ENCODE measurements at places on chromosomes 16 and 17. TPM values are rescaled to one million over a fixed set of nuclear protein-coding genes. Genes with fewer than 3 reads are reported as not detected.

Gene SYNRG
- total RNA-seq: 10.4 TPM

Gene TRAPPC1
- 95.3 TPM for total RNA-seq

GRCh38 chr17:57940653-57941329, 14.4 kb downstream of the CUEDC1 start:
- DNase-seq: no peak

DNA sequence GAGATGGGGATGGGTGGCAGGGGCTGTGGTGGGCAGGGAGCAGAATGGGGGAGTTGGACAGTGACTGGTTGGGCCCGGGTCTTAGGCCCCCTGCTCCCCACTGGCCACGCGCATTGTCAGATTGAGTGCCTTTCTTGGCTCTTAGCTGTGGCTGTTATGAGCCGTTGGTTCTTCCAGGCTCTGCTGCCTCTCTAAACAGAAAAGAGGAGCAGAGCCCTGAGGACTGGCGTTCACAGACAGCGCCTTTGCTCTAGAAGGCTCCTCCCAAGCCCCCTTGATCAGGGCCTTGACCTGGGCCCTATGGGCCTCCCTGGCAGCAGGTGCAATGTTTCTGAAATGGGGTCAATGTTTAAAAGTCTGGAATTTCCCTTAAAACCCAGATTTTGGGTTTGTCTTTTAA, 14.8 kb upstream of the NUDT16L1 start:
- no peak for DNase-seq
